T-helper 17 cell (primary cell): ENCODE measurements at places on chromosomes 1 and 21.

- DNase-seq, result no peak
Observed at GRCh38 chr1:17061892-17062291, 8.1 kb upstream of the SDHB start.

DNA sequence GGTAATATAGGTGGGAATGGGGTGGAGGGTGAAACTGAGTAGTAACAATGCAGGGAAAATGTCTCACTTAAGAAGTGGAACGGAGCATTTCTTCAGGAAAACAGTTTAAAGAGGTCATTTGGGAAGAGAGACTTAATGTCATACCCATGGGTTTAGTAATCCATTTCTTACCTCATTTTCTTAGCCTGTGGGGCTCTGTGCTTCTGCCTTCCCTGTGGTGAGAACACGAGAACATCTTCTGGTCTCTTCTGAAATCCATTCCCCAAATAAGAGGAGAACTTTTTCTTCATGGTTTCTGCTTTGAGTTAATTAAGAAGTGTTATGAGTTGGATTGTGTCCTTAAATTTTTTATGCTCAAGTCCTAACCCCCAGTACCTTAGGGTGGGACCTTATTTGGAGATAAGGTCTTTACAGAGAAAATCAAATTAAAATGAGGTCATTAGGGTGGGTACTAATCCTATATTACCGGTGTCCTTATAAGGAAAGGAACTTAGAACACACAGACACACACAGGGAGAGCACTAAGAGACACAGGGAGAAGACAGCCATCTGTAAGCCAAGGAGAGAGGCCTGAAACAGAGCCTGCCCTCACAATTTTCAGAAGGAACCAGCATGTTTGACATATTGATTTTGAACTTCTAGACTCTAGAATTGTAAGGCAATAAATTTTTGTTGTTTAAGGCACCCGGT is 5.4 kb downstream of the CCDC190 start:
- no peak for DNase-seq

GRCh38 chr1:235708390-235708962 is 58.9 kb upstream of the GNG4 start:
- no peak for DNase-seq

DNA sequence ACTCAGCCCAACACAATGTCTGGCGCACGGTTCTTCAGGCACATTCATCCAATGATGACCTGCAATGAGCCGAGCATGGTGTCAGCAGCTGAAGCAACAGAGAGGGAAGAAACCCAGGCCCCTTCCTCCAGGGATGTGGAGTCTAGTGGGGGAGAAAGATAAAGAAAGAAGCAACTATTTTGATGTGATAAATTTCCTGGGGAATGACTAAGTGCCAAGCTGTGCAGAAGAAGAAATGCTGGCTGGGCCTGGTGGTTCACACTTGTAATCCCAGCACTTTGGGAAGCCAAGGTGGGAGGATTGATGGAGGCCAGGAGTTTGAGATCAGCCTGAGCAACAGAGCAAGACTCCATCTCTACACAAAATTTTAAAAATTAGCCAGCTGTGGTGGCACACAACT is 561.8 kb downstream of the KIF26B start:
- no peak for DNase-seq

DNA sequence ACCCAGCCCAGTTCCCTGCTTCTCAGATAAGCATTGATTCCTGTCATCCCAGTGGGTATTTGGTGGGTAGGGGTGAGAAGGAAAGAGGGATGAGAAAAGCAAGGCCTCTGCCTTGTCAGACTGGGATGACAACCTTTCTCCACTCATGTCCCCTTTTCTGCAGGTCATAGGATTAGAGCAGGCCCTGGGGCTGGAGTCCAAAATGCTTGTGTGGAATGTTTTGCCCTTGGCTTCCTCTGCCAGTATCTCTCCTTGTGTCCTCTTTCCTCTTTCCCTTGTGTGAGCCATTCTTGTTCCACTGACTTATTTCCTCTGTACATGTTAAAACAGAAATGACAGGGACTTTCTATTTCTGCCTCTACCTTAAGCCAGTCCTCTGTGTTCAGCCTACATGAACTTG is 4.1 kb downstream of the ATP2B4 start:
- DNase-seq, result no peak

- no peak for DNase-seq
Observed at GRCh38 chr1:183210681-183211080, 24.6 kb downstream of the LAMC2 start.

DNA sequence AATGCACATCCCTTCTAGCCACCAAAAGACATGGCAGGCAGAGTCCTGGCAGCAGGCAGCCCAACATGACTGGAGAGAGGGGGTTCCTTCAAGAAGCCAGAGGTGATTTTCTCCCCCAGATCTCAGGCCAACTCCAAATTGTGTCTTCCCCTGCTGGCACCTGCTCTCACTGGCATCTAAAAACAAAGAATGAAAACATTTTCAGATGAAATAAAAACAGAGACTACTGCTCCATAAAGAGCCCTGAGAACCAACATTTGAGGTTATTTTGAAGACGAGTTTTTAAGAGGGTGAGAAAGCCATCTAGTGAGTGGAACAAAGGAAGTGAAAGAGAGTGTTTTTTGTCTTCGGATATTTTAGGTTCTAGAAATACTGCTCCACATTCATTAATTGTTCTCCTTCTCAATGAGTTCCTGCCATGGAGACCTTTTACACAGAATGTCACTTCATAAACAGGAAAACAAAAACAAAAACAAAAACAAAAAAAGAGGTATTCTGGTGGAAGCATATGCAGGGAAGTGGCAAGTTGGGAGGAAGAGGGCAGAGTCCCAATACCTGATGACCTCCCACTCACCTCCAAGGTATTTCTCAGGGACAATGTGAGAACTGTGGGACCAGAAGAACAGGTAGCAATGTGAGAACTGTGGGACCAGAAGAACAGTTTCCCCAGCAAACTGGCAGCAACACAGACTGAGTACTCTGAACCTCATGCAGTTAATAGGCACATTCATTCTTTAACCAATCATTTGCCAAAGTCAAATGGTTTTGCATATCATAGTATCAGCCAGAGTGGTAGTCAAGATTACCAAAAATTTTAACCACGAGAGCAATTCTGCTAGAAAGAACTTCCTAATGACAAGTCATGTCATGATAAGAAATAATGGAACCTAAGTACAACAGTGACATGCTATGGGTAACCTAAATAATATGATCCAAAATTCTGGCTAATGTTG is 50.0 kb downstream of the KIAA0319L start:
- no peak for DNase-seq

DNA sequence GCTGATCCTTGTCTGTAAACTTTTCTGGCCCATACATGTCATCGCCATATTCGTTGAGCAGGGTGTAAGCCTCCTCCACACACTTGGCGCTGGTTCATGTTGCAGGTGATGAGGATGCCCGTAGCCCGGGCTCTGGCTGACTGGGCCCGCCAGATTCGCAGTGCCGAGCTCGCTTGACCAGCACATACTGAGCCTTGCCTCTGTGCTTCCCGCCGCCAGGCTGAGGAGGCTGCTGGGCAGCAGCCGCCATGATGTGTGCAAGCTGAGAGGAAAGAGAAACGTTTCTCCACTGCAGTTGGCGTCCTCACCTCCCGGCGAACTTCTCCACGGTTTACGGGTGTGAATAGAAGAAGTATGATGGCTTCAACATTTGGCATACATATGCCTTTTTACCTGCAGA is 89.2 kb downstream of the LTN1 start:
- DNase-seq, result no peak

- peak; percentile 60 for DNase-seq
Observed at GRCh38 chr1:31394584-31395193, 18.3 kb upstream of the SERINC2 start.

- no peak for DNase-seq
Observed at GRCh38 chr1:28642056-28642846, 616 bp downstream of the TAF12 start.

GRCh38 chr1:227378871-227379554 is 60.7 kb upstream of the CDC42BPA start:
- DNase-seq, result no peak
